Stimulated activated CD4-positive, alpha-beta T cell treated with anti-CD3 and anti-CD28 coated beads, Interleukin-1b, Interleukin-23, amount 100 ng/mL, for 24 hours (primary cell): ENCODE measurements at places on chromosomes 7 and 10.

GRCh38 chr7:155713384-155713783, 68.9 kb downstream of the RBM33 start:
- no peak for DNase-seq

DNA sequence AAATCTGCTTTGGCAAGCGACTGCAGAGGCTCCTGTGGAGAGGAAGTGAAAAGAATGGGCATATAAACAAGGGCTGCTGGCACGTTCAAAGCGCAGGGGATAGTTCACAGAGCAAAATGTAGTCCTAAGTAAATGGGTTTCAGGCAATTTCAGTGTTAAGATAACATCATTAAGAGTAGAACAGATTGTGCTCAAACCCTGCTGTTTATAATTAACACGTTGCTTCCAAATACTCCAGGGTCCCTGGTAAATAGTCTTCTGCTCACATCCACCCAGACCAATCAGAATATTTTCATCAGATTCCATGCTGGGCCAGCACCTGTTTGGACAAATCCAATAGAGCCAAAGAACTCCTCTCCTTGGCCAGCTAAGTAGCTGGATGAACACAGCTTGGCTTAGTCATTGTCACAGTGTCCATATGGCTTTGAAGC, 81.4 kb downstream of the ORC5 start:
- DNase-seq: no peak

GRCh38 chr10:102621443-102622325, 22.6 kb upstream of the TRIM8 start:
- no peak for DNase-seq

GRCh38 chr7:26723129-26723528, 141.3 kb downstream of the SKAP2 start:
- no peak for DNase-seq

DNA sequence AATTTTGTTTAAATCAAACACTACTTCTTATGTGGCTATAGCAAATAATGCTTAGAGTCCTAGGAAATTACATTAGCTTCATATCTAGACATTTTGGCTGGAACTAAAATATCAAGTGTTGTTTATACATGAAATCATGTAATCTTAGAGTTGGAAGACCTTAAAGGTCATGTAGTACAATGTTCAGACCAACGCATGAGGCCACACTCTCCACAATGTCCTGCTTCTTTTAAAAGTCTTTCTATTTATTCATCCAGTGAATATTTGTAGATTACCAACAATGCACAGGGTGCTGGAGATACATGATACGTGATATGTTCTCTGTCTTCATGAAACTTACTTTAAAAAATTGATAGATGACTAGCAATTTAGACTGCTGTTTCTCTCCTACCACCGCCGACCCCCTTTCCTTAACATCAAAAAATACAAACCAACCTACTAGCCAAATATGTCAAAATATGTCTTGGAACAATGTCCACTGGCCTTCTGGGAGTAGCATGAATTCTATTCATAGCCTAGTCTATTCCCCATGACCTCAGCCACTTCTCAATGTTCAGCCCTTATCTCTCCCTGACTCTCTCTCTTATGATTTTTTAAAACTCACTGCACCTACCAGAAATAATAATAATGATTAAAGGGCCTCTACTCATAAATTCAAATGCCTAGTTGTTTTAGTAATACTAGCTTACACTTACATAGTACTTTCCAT, 59.5 kb upstream of the CAV2 start:
- no peak for DNase-seq

GRCh38 chr7:116779216-116779615, 83.2 kb upstream of the CAPZA2 start:
- no peak for DNase-seq

GRCh38 chr7:80708123-80708522, 69.7 kb downstream of the CD36 start:
- DNase-seq: no peak

DNA sequence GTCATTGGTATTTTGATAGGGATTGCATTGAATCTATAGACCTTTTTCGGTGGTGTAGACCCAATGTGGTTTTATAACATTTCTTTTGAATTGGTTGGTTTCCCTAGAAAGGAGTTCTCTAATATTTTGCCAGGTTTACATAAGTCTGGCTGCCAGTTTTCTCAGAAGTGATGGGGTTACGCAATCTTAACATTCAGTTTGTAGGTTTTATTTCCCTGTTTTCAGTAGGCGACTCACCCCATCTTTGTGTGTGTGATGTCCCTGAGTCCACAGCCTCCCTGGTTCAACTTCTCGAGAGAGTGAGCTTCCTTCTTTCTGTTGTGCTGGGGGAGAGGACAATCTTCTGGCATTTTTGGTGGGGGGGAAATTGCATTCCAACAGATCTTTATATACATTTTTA, 9.6 kb upstream of the KIF5B start:
- DNase-seq: no peak

- no peak for DNase-seq
Observed at GRCh38 chr10:104267721-104268404, 1.1 kb upstream of the GSTO2 start.

DNA sequence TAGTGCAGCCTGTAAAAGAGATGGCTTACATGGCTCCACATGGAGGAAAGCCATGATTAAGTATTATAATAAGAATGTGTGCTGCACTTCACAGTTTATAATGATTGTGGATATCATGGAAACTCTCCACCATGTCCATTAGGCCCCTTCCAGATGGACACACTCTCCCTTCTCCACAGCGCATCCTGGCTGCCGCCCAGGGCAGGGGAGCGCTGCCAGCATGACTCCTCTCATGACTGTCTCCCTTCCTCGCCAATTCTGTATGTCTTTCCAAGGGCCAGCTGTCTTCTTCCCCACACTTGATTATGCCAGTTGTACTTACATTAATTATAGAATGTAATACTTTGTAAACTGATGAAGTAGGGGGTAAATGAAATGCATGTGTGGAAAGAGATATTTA, 259.3 kb upstream of the TMEM72 start:
- no peak for DNase-seq

GRCh38 chr7:143499743-143500348, 22.2 kb downstream of the TAS2R41 start:
- no peak for DNase-seq

DNA sequence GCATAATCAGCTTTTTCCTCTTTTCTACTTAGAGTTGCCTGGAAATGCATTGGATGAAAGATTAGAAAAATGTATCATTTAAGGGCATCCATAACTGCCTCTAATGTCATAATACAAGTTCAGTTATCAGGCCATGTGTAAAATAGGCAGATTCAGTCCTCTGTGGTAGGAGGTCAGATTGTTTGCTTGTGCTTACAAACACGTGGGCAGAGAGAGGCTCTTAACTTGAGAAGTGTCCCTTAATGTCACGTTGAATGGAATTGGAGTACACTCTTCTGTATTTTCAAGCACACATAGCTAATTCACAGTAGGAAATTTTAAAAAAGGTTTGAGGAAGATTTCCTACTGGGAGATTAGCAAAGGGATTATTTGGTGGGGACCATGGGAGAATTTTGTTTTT, 359.8 kb upstream of the MTPN start:
- DNase-seq: no peak

GRCh38 chr10:86747796-86748581, 8.4 kb upstream of the BMPR1A start:
- DNase-seq: no peak

DNA sequence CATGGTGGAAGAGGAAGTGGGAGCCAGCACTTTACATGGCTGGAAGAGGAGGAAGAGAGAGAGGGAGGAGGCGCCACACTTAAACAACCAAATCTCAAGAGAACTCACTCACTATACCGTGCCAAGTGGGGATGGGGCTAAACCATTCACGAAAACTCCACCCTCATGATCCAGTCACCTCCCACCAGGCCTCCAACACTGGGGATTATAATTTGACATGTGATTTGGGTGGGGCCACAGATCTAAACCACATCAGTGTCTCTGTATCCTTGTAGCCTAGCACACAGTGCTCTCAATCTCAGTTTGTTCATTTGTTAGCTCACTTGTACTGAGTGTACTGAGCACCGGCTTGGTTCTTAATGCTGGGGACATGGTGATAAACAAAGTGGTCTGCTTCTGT, 228.3 kb downstream of the BUB3 start:
- DNase-seq: no peak

DNA sequence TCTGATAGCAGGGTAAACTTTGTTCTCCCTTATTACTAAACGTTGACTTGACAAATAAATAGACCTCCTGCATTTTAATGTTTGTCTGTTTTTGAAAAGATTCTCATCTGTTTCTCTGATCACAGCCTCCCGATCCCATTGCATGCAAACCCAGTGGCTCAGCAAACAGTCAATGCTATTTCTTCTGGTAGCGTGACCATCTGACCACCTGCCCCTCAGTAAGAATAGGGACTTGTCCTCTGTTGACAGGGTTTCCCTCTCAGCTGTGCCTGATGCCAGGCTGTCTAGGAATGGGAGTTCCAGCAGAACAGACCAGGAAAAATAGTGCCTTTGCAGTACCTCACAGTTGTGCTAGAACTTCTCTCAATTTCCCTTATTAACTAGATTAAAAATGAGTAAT, 40.7 kb upstream of the EBLN1 start:
- no peak for DNase-seq

DNA sequence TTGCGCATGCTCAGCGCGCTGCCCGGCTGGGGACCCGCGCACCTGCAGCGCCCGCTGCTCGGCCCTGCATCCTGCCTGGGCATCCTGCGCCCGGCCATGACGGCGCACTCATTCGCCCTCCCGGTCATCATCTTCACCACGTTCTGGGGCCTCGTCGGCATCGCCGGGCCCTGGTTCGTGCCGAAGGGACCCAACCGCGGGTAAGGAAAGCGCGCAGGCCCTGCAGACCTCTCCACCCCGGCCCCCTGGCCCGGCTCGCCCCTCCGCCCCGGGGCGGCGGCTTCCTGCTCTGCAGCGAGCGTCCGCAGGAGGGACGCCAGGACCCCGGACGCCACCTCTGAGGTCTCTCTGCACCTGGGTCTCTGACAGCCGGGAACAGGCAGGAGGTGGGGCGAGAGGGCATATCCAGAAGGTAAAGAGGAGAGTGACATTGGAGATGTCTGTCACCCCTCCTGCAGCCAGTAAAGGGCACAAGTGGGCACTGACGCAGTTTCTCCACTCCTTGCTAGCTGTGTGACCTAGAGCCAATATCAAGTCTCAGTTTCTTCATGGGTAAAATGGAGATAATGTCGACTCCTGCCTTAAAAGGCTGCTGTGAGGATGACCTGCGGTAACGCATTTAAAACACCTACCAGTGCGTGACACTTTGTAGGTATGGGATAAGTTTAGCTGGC, 338 bp downstream of the ATP6V0E2 start:
- DNase-seq: no peak

DNA sequence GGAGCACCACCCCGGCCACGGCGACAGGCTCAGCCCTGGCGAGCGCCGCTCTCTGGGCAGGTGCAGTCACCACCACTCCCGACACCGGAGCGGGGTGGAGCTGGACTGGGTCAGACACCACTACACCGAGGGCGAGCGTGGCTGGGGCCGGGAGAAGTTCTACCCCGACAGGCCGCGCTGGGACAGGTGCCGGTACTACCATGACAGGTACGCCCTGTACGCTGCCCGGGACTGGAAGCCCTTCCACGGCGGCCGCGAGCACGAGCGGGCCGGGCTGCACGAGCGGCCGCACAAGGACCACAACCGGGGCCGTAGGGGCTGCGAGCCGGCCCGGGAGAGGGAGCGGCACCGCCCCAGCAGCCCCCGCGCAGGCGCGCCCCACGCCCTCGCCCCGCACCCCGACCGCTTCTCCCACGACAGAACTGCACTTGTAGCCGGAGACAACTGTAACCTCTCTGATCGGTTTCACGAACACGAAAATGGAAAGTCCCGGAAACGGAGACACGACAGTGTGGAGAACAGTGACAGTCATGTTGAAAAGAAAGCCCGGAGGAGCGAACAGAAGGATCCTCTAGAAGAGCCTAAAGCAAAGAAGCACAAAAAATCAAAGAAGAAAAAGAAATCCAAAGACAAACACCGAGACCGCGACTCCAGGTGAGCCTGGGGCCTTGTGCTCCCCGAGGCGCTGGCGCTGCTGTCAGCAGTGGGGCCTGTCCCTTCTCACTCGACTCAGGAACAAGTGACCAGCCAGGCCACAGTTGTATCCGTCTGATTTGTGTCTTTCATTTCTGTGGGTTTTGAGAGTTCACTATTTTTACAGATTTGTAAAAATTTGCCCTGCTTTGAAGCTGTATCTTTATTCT, 117.7 kb downstream of the CYTH3 start:
- no peak for DNase-seq

DNA sequence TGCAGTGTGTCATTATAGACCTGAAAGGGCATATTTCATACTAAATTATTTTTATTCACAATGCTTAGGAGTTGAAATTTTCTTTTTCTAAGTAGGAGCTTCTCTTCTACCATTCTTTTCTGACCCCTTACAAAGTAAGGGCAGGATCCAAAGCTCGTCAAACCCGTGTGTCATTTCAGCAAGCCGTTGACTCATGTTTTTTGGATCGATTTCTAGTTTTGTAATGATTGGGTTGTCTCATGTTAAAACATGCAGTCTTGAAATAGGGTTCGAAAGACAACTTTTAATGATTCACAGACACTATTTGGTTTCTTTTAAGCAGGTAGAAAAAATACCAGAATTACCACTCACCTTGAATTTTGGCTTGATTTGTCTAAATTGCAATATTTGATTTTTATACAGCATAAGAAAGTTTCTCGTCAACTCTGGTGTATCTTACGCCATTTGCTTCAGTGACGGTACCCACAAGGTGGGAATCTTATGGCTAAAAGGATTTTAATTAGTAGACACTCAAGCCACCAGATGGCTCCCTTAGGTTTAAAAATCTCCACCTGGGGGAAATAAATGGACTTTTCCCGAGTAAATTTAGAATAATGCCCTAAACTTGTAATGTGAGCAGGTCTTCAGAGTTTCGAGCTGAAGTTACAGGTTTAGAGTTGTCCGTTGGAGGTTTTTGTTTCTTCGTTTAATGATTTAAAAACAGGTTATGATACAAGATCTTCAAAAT, 283.4 kb downstream of the CCDC3 start:
- no peak for DNase-seq

- no peak for DNase-seq
Observed at GRCh38 chr10:44198096-44198779, 186.7 kb downstream of the CXCL12 start.

DNA sequence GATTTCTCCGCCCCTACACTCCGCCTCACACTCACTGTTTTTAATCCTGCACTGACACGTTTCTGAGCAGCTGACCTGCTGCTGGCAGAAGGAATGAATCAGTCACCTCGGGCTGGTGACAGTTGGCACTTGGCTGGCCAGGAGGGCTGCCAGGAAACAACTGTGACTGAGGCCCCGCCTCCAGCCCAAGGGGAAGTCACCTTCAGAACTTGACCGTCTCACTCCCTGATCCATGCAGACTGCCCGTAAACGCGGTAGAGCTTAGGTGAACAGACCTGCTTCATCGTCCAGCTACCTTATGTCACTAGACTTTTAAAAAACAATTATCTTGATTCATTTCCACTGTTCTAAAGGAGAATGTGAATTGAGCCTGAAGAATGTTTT, 107.5 kb downstream of the DOCK1 start:
- no peak for DNase-seq
